ENCODE measurements at places on chromosomes 1 and 21.
A peak's percentile ranks its signal among the peaks of the same experiment; 100 is the strongest.

DNA sequence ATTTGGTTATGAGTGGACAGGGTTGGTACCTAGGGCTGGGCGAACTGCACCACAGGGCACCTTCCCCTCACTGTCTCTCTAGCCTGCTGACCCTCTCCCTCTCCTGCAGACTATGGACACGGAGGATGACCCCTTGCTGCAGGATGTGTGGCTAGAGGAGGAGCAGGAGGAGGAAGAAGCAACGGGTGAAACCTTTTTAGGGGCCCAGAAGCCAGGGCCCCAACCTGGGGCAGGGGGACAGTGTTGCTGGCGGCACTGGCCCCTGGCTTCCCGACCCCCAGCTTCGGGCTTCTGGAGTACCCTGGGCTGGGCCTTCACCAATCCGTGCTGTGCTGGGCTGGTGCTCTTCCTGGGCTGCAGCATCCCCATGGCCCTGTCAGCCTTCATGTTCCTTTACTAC, 21.9 kb downstream of the DISP3 start:
- no peak for DNase-seq

- no peak for DNase-seq
Measured at GRCh38 chr1:56448529-56449300, 130.6 kb downstream of the PLPP3 start.

DNA sequence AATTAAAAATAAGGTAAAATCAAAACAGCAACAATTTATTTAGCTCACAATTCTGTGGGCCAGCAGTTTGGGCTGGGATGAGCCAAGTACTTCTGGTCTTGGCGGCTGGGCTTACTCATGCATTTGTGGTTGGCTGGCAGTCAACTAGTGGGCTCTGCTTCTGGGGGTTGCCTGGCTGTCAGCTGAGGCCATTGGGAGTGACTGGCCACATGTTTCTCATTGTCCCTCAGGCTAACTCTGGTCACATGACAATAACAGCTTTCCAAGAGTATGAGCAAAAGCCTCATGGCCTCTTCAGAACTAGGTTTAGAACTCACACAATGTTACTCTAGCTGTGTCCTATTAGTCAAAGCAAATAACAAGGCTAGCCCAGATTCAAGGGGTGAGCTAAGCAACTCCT, 15.6 kb upstream of the CHIA start:
- no peak for DNase-seq

DNA sequence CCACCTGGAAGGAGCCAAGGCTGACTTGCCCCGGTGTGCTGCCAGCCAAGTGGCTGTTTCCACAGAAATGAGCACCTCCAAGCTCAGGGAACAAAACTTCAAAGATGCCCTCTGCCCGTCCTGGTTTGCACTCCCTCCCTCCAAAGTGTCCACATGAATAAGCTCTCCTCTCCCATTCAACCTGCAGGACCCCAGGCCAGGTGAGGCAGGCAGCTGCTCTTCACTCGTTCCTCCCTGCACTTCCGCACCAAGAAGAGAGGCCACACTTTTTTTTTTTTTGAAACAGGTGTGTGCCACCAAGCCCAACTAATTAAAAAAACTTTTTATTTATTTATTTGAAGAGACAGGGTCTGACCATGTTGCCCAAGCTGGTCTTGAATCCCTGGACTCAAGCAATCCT, 18.5 kb upstream of the CLIC4 start:
- no peak for DNase-seq

- no peak for DNase-seq
Measured at GRCh38 chr1:16116625-16117024, 39.2 kb downstream of the EPHA2 start.

GRCh38 chr21:45152265-45152746, 77.9 kb downstream of the ADARB1 start:
- peak; percentile 75 for DNase-seq

DNA sequence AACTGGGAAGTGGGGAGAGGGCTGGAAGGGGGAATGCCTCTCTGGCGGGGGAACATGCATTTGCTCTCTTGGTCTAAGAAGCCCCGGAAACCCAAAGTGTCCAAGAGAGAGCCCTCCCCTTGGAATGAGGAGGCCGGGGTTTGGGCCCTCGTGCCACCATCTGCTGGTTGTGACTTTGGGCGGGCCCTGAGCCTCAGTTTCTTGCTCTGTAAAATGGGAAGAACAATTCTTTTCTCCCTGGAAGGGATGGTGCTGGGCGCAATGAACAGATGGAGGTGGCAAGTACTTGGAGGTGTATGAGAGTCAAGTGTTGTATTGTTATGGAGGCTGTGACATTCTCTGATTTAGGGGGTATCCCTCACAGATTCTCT, 69.9 kb upstream of the TARDBP start:
- DNase-seq: no peak

- no peak for DNase-seq
Measured at GRCh38 chr1:36542024-36542961, 59.6 kb upstream of the CSF3R start.

- DNase-seq: no peak
Measured at GRCh38 chr1:205576805-205577761, 54.7 kb downstream of the ELK4 start.

GRCh38 chr1:114152508-114153260, 985 bp downstream of the SYT6 start:
- DNase-seq: no peak

DNA sequence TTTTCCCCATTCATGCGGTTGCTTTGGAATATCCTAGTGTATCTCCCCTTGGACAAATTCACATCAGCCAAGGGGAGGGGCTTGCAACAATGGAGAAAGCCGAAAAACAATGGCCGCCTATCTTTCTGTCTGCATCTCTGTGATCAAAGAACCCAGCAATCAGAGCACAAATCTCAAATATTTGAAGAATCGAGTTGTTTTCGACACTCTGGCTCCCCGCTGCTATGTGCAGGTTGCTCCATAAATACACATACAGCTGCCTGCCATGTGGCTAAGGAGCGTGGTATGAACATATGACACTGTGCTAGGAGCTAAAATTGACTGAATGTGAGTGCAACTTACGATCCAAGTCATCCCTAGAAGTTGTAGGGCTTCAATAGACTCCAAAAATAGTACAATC, 8.5 kb downstream of the CFHR4 start:
- DNase-seq: no peak

GRCh38 chr1:42691157-42691498, 8.9 kb downstream of the YBX1 start:
- DNase-seq: no peak

DNA sequence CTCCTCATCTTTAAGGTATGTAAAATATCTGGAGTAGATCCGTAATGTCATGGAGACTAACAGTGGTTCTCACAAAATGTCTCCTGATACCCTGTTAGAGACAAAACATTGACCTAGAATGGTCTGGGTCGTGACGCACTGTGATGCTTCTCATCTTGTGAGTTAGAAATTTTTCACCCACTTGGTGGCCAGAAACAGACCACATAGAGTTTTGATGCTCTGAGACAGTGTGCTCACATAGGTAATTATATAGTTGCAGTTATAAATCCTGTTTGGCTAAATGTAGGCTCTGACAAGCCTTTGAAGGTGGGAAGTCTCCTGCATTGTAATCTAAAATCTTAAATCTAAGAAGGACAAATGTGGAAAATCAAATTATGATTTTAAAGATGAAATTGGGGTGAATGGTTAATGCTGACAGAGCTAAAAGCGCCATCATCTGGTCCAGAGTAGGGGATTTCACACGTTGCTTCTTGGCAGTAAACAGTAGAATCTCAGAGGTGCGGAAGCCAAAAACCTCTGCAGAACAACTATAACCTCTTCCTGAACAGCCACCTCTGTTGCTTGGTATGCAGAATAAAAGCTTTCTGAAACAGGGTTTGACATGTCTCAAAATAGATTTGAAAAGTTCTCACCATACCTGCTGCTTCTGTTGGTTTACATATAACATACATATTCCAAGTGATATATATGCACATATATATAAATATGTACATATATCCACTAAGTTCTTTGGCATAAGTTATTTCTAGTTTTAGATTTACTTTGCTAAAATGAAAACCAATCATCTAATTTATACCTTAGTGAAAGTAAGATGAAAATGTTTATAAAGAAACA, 17.1 kb downstream of the RPAP2 start:
- peak; percentile 63 for DNase-seq

GRCh38 chr1:160200786-160201185, 4.4 kb upstream of the PEA15 start:
- no peak for DNase-seq
